ENCODE measurements at places on chromosomes 13 and 19.

GRCh38 chr19:21439201-21439751 lies 42.3 kb downstream of the ZNF493 start:
- DNase-seq: no peak

- no peak for DNase-seq
These were observed 27.4 kb upstream of the VN1R4 start for GRCh38 chr19:53294786-53295441.

DNA sequence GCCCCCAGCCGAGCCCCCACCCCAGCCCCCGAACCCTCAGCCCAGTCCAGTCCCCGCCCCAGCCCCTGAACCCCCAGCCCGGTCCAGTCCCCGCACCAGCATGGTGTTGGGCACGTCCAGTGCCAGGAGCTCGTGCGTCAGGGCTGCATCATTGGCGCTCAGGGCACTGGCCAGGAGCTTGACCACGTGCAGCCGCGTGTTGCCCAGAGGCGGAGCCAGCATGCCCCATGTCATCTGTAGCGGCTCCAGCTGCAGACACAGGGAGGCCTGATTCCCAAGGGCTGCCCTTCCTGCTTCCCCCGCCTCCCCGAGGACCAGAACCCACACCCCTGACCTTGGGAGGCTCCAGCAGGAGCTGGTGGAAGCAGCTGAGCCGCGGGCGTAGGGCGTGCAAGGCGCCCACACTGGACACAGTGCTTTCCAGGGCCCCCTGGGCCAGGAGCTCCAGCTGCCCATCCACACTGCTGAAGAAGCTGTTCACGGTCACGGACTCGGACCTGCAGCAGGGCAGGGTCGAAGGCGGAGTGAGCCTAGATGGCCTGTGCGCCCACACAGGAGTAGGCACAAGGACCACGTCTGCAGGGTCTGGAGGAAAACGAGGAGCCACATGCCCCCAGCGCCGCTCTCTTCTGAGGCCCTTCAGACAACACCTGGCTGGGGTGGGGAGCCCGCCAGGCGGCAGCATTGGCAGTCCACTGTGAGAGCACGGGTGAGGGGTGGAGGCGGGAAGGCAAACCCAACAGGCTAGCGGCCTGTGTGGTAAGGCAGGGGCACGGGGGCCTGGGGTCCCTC lies 12.8 kb upstream of the TMEM86B start:
- no peak for DNase-seq

DNA sequence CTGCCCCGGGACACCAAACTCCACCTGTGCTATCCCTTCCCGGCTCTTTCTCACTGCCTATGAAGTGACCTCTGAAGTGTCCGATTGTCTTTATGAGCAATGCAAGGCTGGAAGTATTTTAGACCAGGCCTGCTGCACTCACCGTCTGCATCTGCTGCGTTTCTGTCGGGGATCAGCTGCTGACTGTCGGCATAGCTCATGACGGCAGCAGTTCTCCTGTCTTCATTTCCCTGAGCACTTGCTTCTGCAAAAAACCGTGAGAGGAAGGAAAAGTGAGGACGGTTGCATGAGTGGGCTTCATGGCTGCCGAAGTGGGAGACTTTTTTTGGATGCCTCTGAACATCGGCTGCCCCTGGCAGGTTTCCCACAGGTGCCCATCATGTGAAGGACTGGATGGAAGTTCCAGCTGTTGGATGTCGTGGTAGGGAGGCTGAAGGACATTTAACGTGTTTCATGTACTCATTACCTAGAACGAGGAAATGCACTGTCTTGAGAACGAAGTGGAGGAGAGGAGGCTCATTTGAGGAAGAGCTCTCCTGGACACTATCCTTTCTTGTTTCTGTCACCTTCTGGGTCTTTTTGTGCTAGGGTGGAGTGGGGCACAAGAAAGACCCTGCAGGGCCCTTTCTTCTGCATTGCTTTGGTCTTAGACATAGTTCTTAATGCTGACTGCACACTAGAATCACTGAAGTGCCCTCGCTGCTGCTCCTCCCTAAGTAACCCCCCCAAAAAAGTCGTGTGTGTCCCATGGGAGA lies 94.7 kb downstream of the RNASEH2B start:
- no peak for DNase-seq

- no peak for DNase-seq
These were observed 1.8 kb downstream of the PCDH20 start for GRCh38 chr13:61413572-61414535.

GRCh38 chr19:940591-941291 lies 14.9 kb downstream of the ARID3A start:
- DNase-seq: no peak

GRCh38 chr19:1257475-1258162 lies 9.2 kb downstream of the MIDN start:
- no peak for DNase-seq

- DNase-seq: no peak
These were observed 34.3 kb downstream of the FAM216B start for GRCh38 chr13:42815681-42816080.

DNA sequence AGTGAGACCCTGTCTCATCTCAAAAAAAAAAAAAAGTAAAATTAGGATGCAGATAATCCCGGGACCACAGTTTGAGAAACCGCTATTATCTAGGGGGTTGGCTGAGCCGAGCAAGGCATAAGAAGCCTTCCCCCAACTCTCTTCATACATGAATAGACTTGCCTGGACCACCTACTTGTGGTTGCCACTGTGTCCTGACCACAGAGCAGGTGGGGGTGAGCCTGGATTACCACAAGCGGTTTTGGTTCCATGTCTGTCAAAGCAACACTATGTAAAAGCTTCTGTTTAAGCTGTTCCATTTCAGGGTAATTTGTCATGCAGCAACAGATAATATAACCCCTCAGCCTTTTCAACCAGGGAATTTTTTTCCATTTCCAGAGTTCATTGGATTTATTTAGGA lies 3.3 kb upstream of the NAPA start:
- no peak for DNase-seq

DNA sequence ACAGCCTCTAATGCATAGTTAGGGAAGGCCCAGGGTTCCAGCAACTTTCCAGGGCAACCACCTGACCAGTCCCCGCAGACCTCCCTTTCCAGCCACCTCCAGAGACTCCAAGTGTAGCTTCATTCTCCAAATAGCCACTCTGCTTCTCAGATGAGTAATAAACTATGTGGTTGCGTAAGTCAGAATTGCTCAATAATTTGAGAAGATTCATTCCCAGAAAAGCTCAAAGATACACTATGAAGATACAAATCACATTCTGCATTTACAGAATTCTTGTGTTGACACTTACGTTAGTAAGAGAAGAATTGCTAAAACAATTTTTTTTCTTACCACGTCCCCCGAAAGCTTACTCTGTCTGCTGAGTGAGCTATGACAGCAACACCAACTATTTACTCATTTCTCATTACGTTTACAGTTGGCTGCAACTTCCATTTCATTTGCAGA lies 8.2 kb upstream of the LATS2 start:
- DNase-seq: peak; percentile 96

- no peak for DNase-seq
These were observed 227.4 kb downstream of the DLEU7 start for GRCh38 chr13:50616101-50616500.

- DNase-seq: no peak
These were observed at the start of gene NMRK2 for GRCh38 chr19:3932931-3933810. Gene NMRK2 (plus strand): TSS chr19:3933069. CDS start chr19:3933672, 603 bp downstream.

DNA sequence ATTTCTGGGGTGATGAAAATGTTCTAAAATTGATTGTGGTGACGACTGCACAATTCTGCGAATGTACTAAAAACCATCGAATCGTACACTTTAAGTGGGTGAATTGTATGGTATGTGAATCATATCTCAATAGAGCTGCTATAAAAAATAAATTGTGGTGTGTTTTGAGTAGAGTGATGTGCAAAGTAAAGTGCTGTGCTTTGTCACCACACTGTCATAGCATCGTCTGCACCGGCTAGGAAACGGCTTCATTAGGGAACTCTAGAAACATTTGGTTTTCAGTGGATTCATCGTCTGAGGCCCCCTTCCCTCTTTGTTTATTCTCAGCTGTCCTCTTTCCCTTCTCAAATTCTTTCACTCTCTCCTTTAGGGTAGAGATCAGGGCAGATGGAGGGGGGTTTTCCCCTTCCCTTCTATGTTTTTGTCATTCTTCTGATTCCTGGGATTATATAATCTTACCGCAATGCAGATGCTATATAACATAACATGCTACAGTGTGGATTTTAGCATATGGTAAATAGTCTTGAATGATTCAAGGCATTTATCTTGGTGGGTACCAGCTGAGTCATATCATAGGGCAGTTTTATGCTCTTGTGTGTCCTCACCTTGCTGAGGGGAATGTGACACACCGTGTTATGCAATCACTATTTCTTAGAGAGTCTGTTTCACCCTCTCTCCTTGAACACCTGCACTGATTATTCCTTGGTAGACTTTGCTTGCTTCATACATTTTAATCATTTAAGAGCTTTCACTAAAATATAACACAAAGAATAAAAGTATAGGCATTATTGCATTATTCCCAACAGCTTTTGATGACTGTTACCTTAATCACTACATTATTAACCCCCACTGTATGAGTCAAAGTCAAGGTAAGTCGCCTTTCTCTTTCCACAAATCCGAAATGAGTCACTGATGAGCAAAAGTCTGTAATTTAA lies 239.4 kb downstream of the DCLK1 start:
- no peak for DNase-seq

GRCh38 chr13:112575675-112576074 lies 12.3 kb downstream of the TUBGCP3 start:
- no peak for DNase-seq

DNA sequence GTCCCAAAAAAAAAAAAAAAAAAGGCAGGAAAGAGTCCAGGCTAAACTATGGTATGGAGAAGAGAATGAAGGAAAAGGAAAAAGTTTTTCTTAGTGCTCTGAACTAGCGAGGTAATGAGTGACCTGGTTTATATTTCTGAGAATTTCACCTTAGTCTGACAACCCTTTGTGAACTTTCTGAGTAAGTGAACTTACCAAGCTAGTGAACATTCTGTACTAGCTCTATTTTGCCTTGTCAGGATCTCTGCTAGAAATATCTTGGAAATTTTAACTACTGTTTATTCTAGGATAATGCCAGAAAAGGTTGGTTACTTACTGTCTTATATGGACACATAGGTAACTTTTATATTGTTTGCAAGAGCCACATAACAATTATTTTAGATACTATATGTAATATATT lies 4.4 kb downstream of the TRIM13 start:
- DNase-seq: no peak

DNA sequence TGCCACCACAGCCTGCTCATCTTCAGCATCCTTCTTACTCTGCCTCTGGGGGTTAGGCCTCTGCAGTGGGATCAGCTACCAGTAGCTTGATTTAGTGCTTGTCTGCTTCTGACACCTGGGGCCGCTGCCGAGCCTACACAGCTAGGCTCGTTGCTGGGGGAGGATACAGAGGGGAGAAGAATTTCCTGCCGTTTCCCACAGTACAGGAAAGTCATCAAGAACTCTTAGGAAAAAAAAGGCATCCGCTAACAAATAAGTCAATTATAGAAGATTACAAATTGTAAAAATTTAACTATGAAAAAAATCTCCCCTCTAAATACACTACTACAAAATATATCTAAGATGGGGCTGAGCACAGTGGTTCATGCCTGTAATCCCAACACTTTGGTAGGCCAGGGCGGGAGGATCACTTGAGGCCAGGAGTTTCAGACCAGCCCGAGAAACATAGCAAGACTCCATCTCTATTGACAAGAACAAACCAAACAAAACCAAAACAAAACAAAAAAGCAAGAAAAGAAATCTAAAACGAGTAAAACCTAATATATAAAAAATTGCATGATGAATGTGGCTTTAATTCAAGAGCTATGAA lies 26.7 kb downstream of the LATS2 start:
- no peak for DNase-seq

- no peak for DNase-seq
These were observed 10.3 kb downstream of the FREM2 start for GRCh38 chr13:38697197-38697596.

DNA sequence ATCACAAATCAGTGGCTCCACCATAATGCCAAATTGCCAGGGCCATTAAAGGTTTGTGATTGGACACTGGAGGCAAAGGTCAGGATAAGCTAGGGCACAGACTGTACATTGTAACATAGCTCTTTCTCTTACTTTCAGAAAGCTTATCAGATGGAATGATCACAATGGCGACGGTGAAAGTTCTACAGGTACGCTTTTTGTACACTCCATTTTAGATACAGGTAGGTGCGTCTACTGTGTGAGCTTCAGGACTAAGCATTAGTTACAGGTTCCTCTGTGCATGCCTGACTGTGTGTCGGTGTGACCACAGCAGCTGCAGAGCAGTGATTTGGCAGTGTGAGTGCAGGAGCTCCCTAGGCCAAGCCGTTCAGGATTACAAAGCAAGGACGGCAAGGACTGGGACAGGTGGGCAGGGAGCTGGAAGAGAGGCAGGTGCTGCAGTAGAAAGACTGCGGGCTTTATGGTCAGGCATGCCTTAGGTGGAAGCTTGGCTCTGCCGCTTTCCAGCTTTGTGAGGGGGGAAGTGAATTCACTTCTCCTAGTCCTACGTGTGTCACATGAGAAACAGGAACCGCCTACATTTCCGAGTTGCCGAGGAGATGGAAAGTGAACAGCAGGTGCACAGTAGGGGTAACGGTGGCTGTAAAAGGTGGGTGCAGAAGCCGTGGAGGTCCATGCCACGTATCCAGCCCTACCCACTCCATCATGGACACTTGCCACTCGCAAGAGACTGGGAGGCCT lies 49.6 kb downstream of the MRPL57 start:
- DNase-seq: no peak

DNA sequence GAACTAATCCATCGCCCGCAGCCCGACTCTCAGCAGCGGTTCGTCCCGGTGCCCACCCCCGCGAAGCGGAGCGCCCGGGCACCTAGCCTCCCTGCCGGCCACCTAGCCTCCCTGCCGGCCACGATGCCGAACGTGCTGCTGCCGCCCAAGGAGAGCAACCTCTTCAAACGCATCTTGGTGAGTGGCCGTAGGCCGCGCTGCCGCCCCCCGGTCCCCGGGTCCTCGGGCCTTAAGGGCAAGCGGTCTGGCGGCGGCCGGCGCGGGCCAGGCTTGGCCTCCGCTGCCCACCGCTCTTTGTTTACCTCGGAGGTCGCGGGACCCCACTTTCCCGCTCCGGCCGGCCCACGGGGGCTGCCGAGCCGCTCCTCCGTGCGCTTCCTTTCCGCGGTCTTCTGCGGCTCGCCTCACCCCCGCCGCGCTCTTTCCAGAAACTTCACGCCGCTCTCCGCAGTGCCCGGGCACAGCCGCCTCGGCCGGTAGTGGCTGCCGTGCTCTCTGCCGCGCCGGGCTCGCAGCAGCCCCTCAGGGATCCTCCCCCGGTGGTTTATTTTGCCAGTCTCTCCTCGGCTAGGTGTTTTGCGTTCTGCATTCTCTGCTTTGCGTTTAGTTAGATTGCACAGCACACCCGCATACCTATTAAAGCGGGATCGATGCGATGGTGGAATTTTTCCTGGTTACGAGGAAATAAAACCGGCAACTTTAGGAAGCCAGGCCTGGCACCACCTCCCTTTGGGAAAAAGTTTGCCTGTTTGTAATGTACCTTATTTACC lies 524 bp downstream of the NAA16 start:
- DNase-seq: no peak

GRCh38 chr13:33945477-33945876 lies 127.5 kb downstream of the RFC3 start:
- no peak for DNase-seq

Data from AG09309 (cell line).